ENCODE measurements at places on chromosomes 5 and 9. TPM values are rescaled to one million over a fixed set of nuclear protein-coding genes. Genes with fewer than 3 reads are reported as not detected.
A peak's percentile ranks its signal among the peaks of the same experiment; 100 is the strongest.

- no peaks in the 10 kb centered on the region for H3K4me1 ChIP-seq
- no peak overlapping the region for H3K27ac ChIP-seq
Measured at GRCh38 chr5:129496864-129497595, 36.9 kb downstream of the ADAMTS19 start.

GRCh38 chr5:18754201-18754600 is 1119.9 kb downstream of the TAF11L14 start:
- H3K27ac ChIP-seq: peak overlapping the region; percentile 60
- DNase-seq: peak; percentile 48
- H3K4me3 ChIP-seq: no peak overlapping the region
- H3K27me3 ChIP-seq: no peaks in the 10 kb centered on the region
- H3K4me1 ChIP-seq: no peaks in the 10 kb centered on the region
- H3K36me3 ChIP-seq: no peaks in the 10 kb centered on the region

DNA sequence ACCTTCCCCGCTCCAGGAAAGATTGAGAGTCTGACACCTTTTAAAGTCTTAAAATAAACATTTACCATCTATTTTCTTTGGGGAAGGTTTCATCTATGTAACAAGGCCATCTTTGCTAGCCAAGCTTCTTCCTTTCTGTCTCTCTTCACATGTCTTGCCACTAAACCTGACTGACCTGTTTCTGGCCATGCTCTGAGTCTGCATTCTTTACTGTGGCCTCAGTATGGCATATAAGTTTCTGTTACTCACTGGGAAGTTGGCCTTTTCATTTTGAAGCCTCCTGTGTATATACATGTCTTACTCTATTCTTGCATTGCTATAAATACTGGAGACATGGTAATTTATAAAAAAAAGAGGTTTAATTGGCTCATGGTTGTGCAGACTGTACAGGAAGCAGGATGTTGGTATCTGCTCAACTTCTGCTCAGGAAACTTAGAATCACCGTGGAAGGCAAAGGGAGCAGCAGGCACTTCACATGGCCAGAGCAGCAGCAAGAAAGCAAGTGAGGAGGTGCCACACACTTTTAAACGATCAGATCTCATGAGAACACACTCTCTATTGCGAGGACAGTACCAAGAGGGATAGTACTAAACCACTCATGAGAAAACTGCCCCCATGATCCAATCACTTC is 48.1 kb downstream of the KCNV2 start:
- H3K27ac ChIP-seq: no peak overlapping the region
- peaks cover 7% of the 10 kb centered on the region for H3K36me3 ChIP-seq
- no peaks in the 10 kb centered on the region for H3K27me3 ChIP-seq
- no peaks in the 10 kb centered on the region for H3K4me1 ChIP-seq
- DNase-seq: no peak

GRCh38 chr5:159412284-159413046 is 82.2 kb upstream of the IL12B start:
- DNase-seq: peak; percentile 5
- no peaks in the 10 kb centered on the region for H3K36me3 ChIP-seq
- H3K27me3 ChIP-seq: no peaks in the 10 kb centered on the region
- H3K27ac ChIP-seq: no peak overlapping the region
- H3K4me3 ChIP-seq: no peak overlapping the region

GRCh38 chr9:5041390-5042115 is 56.5 kb downstream of the JAK2 start:
- H3K27ac ChIP-seq: no peak overlapping the region
- no peaks in the 10 kb centered on the region for H3K4me1 ChIP-seq
- peaks cover 4% of the 10 kb centered on the region for H3K36me3 ChIP-seq
- DNase-seq: no peak

DNA sequence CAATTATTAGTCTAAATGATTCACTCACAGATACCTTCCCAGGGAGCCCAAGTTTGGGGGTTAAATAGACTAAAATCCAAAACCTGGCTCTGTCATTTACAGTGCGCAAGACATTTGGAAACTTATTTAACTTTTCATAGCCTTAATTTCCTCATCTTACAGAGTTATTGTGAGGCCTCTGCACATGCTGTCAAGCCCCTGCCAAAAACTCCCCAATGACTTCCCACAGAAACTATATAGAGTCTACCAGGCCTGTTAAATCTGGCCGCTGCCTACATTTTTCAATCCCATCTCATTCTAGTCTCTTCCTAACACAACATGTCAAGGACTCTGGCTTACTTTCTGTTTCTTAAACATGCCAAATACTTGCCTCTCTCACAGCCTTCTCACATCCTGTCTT is 412.5 kb downstream of the ELAVL2 start:
- no peaks in the 10 kb centered on the region for H3K27me3 ChIP-seq
- H3K4me3 ChIP-seq: no peak overlapping the region
- no peak for DNase-seq
- H3K4me1 ChIP-seq: no peaks in the 10 kb centered on the region
- no peak overlapping the region for H3K27ac ChIP-seq

DNA sequence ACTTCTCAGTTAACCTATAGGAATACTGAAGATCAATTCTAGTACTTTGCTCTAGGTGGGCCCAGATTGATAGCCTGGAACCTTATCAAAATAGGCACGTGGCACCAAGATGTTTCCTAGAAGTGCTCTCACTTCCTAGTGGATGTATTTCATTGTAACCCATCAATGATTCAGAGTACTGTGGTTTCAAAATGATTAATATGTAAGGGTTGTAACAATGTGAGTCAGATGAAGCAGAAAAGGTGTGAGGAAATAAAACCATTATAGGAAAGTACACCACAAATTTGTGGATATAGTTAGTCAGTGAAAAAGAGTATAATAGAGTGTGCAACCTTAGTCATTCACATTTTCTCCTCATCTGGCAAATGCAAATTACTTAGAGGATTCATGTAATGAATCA is 177.3 kb upstream of the FST start:
- no peaks in the 10 kb centered on the region for H3K4me1 ChIP-seq
- no peak overlapping the region for H3K27ac ChIP-seq
- no peak overlapping the region for H3K4me3 ChIP-seq
- no peaks in the 10 kb centered on the region for H3K36me3 ChIP-seq

DNA sequence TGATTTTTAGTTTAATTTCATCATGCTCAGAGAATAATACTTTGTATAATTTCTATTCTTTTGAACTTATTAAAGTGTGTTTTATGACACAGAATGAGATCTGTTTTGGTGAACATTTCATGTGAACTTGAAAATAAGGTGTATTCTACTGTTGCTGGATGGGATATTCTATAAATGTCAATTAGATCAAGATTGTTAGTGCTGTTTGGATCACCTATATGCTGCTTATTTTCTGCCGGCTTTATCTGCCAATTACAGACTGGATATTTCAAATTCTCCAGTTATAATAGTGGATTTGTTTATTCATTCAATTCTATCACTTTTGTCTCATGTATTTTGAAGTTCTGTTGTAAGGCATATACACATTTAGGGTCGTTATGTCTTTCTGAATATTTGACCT is 720.7 kb upstream of the RIOK2 start:
- no peaks in the 10 kb centered on the region for H3K36me3 ChIP-seq
- H3K27ac ChIP-seq: no peak overlapping the region
- H3K4me3 ChIP-seq: no peak overlapping the region
- no peaks in the 10 kb centered on the region for H3K27me3 ChIP-seq

DNA sequence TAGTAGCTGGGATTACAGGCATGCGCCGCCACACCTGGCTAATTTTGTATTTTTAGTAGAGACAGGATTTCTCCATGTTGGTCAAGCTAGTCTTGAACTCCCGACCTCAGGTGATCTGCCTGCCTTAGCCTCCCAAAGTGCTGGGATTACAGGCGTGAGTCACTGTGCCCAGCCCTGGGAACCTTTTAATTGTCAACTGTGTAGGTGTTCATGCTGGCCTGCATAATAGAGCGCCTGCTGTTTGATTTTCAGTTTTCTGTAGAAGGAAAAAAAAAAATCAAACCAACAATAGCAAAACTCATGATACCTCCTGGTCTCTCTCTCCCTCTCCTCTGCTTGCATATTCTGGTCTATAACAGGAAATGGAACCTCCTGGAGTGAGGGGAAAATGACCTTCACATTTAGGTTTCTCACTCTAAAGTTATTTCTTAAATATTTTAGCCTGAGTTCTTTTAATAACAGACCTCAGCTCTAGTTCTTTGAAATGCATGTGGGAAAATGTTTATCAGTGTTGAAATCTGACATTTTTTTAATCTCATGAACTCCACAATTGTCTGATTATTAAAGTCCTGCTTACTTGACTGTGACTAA is 51.7 kb downstream of the EXOSC2 start:
- H3K4me1 ChIP-seq: no peaks in the 10 kb centered on the region
- no peaks in the 10 kb centered on the region for H3K36me3 ChIP-seq
- H3K4me3 ChIP-seq: no peak overlapping the region
- H3K27me3 ChIP-seq: no peaks in the 10 kb centered on the region
- DNase-seq: no peak
- no peak overlapping the region for H3K27ac ChIP-seq

Gene IL5
- not detected for total RNA-seq

Gene PCA3
- total RNA-seq: 0.59 TPM

Gene SMARCA2
- total RNA-seq: 64.7 TPM

Gene KIAA1958
- 17.6 TPM for total RNA-seq

Gene WDR31
- 0.79 TPM for total RNA-seq
